RCC 7860 (cell line): ENCODE measurements at places on chromosomes 3 and 15.
A peak's percentile ranks its signal among the peaks of the same experiment; 100 is the strongest.

DNA sequence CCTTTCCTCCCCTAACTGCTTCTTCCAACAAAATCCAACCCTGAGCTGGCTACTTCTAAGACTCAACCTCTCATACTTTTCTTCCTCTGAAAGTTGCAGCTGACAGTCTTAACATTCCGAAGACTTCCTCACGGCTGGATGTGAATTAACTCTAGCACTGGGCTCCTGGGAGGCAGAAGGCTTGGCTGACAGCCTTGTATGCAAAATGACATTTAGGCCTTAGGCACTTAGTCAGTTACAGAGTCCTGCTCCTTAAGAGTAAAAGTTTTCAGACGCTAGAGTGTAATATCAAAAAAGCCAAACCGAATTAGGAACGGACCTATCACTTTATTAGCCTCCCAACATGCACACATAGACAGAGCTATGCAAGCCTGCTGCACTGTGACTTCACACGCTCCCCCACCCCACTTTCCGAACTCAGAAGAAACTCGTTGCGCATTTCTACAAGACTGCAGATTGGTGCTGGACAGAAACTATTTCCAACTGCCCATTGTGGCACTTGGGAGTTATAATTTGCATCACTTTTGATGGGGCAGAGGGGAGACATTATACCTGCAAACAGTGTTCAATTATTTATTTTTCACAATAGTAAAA is 15.5 kb upstream of the ANXA2 start:
- DNase-seq, result no peak

DNA sequence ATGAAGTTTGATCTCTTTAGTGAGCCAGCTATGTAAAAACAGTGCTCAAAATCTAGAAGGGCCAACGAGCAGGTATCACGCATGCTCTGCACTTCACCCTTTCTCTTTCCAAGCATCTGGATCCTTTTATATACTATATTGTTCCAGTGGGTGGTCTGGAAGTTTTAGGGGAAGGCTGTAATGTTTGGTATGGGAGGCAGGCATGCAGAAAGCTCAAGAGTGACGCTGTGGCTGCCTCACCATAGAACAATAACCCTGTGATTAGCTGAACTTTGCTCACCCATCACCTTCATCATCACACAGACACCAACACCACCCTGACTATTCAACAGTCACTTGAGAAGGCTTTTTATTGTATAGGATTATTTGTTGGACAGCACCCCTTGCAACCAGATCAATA is 81.6 kb downstream of the FBN1 start:
- DNase-seq, result no peak

GRCh38 chr3:182909318-182910040 is 70.9 kb downstream of the DCUN1D1 start:
- DNase-seq, result peak; percentile 21

DNA sequence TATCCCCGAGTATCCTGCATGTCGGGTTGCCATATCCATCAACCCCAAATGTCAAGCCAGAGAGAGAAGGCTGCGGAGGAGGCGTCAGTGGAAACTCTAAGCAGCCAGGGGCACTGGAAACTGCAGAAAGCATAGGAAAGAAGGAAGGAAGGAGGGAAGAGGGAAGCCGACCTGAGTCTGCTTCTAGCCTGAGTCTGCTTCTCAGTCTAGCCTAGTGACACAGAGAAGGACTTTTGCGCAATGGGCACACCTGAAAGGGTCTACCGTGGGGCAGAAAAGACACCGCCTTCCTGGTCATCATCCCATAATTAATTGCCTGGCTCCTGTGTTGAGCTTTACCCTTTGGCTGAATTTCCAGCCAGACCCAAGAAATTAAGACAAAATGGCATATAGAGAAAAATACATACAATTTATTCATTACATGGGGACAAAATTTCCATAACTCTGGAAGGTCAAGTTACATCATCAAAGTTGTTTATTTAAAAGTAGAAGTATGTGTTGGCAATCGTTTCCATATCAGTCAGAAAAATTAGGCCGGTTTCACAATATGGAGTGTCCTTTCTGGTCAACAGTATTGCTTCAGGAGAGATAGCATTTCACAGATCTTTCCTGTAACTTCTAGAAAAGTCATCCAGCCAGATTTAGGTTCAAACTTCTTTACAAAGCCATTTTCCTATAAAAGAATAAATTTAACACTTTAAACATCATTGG is 10.3 kb downstream of the BCL2A1 start:
- no peak for DNase-seq

- DNase-seq, result no peak
Observed at GRCh38 chr3:13296662-13297061, 123.5 kb downstream of the NUP210 start.

DNA sequence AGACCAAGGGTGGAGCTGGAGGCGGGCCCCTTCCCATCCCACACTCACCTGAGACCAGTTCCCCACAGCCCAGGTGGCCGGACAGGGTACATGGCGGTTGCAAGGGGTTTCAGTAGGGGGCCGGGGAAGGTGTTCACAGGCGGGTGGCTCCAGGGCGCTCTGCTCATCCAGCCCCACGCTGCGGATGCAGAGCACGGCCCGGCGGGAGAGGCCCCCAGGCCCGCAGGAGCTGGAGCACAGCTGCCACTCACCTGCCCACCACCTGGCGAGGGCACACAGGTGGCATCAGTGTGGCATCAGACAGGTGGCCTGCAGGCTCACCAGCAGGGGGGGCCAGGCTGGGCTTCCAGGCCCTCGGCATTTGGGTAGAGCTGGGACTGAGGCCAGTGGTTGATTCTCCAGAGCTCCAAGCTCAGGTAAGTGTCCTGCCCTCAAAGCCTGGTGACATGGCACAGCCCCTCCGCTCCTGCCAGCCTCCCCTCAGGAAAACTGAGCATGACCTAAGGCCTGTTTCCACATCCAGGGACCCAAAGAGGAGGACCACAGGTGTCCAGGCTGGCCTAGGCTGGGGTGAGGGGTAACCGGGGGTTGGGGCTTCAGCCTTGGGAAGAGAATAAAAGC is 43.8 kb downstream of the ADAMTS7 start:
- DNase-seq, result no peak

- peak; percentile 58 for DNase-seq
Observed at GRCh38 chr3:23805633-23806533, at the start of gene UBE2E1. UBE2E1 (plus strand) TSS chr3:23805955; CDS start chr3:23807270, 1,315 bp downstream.
